H7 (cell line): ENCODE measurements at places on chromosomes 7 and 10. TPM values are rescaled to one million over a fixed set of nuclear protein-coding genes. Genes with fewer than 3 reads are reported as not detected.

The TAS2R5 gene
- total RNA-seq = 0.24 and 0.70 TPM in 2 replicates

The CYP2C19 gene
- 0.04 and 0.14 TPM in 2 replicates for total RNA-seq

The CALML5 gene
- total RNA-seq = not detected in 2 replicates

DNA sequence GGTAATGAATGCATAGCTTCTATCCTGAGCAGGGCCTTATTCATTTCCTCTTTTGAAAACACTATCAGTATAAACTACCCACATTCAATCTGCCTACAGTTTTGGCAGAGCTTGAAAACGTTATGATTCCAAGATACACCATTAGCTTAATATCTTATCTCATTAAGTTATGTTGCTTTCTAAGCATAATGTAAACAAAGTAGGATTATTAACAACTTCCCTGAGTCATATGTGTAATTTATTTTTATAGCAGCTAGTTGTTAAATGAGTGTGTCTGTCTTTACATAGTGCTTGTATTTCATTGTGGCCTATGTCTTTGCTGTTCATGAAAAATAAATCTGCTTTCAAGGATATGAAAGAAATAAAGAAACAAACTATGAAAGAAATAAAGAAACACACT, 106.2 kb upstream of the DLX6 start:
- DNase-seq = no peak

- DNase-seq = peak; percentile 90
Observed at GRCh38 chr7:140062528-140063299, at the start of gene PARP12. PARP12 (minus strand) TSS chr7:140062951; CDS start chr7:140062847, 104 bp downstream.

DNA sequence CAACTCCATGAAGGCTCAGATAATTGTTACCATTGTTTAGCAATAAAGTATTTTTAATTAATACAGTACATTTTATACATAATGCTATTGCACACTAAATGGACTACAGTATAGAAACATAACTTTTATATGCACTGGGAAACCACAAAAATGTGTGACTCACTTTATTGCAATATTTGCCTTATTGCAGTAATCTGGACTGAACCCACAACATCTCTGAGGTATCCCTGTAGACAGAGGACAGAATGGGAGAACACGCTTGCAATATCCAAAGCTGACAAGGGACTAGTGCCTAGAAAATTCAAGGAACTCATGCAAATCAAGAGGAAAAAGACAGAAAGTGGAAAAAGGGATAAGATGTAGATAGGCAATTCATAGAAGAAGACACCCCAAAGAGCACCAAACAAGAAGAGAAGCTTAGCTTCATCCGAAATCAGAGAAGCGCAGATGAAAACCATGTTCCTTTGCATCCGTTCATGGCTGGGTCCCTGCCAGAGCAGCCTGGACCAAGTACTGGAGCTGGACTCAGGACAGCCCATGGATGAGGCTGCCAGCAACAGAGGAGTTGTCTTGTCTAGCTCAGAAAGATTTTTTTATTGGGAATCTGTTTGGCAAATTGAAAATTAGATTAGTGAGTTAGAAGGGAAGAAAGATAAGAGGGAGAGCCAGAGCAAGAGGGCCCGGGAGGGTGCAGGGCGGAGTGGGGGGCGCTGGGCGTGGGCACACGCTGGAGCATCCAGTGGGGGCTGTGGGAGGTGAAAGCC, 16.0 kb upstream of the GALNTL5 start:
- no peak for DNase-seq

DNA sequence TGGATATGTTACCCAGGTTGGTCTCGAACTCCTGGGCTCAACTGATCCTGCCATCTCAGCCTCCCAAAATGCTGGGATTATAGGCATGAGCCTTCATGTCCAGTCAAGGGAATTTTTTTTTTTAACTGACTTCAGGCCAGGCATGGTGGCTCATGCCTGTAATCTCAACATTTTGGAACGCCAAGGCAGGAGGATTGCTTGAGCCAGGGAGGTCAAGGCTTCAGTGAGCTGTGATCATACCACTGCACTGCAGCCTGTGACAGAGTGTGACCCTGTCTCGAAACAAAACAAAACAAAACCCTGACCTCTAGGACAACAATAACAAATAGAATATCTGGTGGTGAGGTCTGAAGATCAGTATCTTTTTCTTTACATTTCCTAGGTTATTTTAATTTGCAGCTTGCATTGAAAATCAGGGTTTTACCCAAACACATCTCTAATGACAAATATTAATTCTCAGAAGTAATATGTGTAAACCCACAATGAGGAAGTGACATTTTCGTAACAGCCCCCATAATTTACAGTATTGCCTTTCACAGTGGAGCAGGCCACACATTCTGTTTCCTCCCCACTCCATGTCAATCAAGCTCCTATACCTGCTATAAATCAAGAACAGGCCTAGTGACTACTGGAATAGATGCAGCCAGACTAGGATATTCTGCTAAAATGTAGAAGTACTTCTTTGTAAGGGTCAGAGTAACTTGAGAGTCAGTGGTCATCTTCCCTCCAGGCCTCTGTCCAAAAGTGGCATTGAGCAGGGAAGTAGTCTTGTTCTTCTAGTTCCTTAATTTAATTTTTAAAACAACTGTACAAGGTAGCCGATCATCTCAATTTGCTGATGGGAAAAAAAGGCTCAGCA, 43.3 kb upstream of the ECHDC3 start:
- DNase-seq = no peak

DNA sequence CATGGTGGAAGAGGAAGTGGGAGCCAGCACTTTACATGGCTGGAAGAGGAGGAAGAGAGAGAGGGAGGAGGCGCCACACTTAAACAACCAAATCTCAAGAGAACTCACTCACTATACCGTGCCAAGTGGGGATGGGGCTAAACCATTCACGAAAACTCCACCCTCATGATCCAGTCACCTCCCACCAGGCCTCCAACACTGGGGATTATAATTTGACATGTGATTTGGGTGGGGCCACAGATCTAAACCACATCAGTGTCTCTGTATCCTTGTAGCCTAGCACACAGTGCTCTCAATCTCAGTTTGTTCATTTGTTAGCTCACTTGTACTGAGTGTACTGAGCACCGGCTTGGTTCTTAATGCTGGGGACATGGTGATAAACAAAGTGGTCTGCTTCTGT, 228.3 kb downstream of the BUB3 start:
- DNase-seq = no peak

DNA sequence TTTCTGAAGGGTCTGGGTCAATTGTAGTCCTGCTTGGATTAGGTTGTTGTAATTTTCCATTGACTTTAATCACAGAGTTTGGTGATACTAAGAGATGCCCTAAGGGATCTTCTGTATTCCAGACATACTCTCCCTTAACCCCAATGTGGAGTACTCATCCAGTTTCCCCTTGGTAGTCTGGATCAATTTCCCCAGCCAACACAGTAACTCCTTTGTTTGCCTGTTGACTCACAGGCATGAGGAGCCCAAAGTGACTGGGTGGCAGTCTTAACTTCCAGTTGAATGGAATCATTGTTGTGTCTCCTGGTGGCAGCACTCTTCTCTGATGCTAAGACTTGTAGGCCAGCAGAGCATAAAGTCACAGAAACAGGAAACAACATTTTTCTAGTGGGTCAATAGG, 41.5 kb upstream of the PIK3CG start:
- DNase-seq = no peak

DNA sequence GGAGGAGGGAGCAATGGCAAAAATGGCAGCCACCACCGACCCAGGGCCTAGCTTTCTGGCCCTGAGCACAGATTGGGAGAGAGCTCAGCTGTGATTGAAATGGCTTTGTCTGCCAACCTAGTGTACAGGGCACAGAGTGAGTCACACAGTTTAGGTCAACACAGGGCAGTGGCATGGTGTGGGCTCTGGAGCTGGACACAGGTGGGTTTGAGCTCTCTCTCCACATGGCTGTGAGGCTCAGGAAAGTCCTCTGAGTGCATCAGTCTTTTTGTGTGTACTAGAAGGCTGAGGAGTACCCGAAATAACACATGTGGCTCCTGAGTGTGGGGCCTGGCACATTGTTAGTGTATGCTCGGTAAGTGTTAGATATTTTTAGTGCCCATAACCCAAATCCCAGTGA, 60.2 kb upstream of the LOXL4 start:
- no peak for DNase-seq

DNA sequence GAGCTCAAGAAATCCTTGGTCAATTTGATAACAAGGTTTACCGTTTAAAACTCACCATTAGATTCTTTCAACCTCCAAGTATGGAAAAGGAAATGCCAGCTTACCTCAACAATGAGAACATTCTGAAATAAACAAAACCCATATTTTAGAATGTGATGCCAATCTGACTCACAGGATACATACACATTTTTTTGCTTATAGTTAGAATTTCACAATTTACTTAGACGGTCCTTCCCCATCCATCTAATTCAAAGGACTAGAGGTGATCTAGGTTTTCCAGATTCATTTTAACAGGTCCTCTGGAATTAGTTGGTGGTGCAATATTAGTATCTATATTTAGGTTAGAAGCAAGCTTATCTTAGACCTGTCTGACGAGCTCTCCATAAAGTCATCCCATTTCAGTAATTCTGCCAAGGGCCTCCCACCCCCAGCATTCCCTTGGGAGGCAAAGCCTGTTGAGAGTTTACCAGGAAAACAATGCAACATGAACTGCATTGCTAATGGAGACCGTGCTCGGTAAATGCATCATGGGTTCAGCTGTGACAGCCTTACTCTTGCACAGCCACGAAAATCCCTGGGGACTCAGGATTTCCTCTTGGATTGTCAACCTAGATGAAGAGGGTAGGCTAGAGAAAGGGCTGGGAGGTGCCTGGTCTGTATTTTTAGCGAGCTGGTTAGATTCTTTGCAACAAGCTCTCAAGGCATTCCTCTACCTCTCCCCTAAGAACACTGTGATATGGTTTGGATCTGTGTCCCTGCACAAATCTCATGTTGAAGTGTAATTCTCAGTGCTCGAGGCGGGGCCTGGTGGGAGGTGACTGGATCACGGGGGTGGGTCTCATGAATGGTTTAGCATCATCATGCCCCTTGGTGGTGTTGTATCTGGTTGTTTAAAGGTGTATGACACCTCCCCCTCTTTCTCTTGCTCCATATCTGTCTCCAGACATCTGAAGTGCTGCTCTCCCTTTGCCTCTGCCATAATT, 93.8 kb downstream of the PRTFDC1 start:
- no peak for DNase-seq

DNA sequence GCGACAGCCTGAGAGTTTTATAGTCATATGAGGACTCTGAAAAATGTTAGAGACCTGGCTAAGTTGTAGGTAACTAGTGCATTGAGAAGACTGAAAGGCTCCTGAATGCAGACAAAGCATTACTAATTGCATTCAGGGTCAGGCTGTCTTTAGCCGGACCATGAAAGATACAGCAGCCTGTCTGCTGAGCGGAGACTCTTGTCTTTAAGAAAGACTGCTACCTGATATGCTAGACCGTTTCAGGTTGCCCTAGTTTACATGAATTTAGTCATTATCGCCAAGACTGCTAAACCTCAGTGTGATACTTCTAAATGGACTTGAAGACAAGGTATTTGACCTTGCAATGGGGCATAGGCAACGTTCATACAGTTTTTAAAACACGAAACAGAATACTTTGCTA, 81.2 kb downstream of the BMPR1A start:
- DNase-seq = no peak

- DNase-seq = no peak
Observed at GRCh38 chr7:129952086-129952652, 591 bp downstream of the UBE2H start.

- DNase-seq = no peak
Observed at GRCh38 chr7:152395112-152395511, 40.7 kb downstream of the KMT2C start.

GRCh38 chr7:4711093-4711492, 29.0 kb downstream of the FOXK1 start:
- no peak for DNase-seq

DNA sequence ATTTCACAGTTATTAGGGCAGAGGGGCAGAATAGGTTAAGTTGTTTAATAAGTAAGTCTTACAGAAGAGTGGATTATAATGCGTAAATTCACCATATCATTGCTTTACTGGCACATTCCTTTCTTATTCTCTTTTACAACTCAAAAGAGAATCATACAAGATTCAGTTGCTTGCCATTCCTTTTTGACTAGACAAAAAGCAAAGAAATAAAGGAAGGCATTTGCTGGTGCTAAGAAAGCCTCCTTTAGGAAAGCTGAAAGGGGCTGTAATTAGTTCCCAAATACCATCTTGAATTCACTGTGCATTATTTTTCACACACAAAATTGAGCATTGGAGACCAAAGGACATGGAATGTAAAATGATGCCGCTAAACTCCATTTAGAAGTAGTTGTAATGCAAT, 499.3 kb downstream of the NXPH1 start:
- DNase-seq = no peak

DNA sequence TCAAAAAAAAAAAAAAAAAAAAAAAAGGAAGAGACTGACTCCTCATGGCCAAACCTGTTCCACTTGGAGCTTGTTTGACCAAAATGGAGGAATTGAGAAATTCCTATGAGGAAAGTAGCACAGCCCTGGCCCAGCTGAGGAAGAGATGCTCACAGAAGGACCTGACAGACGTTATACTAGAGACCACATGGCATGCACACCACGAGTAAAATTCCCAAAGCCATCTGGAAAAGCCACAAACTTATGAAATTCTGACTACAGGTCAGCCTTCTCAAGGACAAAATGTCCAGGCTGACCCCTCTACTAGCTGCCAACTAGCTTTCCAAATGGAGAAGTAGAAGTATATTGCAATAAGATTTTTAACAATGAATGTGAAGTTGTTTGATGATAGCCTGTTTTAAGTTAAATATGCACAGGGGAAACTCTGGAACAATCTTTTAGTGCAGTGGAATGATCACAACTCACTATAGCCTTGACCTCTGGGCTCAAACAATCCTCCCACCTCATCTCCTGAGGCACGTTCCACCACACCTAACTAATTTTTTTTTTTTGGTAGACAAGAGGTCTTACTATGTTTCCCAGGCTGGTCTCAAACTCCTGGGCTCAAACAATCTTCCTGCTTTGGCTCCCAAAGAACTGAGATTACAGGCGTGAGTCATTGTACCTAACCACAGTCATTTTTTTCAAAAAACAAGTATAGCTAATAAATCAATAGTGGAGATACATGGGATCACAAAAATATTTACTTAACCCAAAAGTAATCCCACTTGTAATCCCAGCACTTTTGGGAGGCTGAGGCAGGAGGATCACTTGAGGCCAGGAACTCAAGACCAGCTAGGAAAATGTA, 75.7 kb downstream of the AKR1D1 start:
- no peak for DNase-seq

DNA sequence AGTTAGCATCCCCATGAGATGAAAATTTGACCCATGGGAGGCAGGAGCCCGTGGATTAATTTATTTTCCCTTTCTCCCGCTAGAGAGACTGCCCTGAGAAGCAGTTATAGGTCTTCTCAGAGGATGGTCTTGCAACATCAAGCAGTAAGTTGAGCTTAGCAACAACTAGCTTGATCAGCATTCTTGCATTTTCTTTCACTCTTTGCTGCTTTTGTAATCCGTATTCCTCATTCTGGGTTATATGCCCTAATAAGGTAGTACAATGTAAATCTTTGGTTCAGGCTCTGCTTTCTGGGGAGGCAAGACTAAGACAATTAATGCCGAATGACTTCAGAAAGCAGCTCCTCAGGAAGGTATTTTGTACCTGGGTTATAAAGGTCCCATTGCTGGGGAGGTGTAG, 146.8 kb downstream of the FZD1 start:
- DNase-seq = no peak

- DNase-seq = no peak
Observed at GRCh38 chr10:125816548-125816947, 6.5 kb downstream of the UROS start.
